Thymus (tissue), 14 donors: ENCODE measurements at places on chromosomes 7 and 10.

DNA sequence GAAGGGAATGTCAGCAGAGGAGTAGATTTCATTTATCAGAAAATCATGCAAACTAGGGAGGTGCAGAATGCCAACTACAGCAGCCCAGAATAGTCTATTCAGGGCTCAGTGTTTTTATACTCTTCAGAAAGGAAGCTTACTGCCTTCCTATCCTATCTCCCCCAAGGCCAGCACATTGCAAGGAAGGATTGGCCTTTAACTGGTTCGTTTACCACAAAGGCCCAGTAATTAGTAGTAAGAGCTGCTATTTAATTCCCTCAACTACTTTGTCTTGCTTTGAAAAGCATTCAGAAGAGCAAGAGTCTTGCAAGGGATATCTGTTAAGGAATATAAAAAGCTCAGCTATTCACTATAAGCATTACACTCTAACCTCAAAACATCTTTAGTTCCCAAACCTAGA, 86.4 kb upstream of the RNF148 start:
- no peak for DNase-seq

DNA sequence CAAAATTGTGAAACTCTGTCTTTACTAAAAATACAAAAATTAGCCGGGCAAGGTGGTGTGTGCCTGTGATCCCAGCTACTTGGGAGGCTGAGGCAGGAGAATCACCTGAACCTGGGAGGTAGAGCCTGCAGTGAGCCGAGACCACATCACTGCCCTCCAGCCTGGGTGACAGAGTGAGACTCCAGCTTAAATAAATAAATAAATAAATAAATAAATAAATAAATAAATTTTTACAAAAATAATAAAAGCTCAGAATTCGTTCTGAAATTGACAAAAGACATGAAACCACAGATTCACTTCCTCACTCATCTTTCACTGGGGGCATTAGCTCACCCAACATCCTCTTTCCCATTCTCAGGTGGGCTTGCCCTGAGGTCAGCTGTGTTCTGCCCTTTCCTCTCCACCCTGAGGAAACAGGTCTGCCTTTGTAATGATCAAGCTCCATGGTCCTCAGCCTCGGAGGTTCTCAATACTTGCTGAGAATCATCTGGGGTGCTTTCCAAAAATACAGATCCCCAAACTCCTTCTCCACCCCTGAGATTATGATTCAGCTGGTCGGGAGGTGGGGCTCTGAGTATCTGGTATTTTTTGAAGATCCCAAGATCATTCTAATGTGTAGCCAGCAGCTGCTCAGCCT, 29.2 kb upstream of the APBB1IP start:
- DNase-seq, result no peak

DNA sequence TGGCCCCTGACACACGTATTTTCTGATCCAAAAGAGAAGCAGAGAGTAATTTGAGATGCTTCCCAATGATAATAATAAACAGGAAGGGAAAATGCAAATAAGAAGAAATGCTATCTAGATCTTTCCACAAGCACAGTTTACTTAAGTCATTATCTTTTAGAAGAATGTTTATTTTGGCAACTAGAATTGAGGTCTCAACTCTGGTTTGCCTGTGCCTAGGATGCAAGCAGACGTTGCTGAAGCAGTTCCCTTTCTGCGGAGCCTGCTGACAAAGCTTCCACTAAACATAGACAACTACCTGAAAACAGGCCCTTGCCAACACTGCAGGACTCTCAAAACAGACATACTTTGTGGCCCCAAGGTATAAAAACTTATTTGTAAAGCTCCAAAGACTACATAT, 315.8 kb upstream of the POM121L12 start:
- DNase-seq, result no peak

- no peak for DNase-seq
These were observed 24.9 kb downstream of the SFR1 start for GRCh38 chr10:104146882-104147281.

- no peak for DNase-seq
These were observed 6.0 kb upstream of the ZRANB1 start for GRCh38 chr10:124935946-124936345.

DNA sequence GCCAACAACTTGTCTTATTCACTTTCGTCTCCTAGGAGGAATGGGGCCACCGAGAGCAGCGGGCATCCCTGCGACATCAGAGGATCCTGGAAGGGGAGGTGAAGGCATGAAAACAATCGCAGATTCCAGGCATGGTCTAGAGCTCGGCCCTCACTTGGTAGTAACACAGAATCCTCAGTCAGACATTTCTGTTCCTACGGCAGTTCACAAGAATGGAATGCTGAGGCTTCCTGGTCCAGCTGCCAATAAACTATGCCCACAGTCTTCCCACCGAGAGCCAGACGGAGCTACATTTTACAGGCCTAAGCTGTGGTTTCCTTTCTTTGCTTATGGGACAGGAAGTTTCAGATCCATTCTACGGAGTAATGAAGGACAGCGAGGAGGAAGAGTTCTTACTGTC, 75.8 kb downstream of the OR13A1 start:
- no peak for DNase-seq

- DNase-seq, result no peak
These were observed 47.8 kb downstream of the CXCL12 start for GRCh38 chr10:44337081-44337480.

DNA sequence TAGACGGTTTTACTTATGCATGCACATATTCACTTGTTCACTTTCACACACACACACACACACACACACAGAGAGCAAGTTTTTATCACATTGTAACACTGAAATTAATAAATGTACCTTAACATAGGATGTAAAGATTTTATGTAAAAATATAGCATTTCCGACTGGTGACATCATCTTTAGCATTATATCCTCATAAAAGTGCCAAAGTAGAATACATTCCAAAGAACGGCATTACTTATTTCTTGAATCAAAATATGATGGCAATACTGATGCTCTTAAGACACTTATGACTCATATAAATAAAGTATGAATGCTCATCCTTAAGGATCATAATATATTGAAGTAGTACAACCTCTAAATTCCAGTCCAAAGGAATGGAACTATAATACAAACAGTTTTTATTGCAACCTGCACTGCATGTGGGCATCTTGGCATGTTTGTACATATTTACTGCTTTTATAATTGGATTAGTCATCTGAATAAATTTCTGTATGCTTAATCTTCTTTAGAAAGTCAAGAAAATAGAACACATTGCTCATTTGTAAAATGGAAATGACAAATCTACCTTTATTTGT, 290.0 kb upstream of the SEMA3A start:
- DNase-seq, result no peak

GRCh38 chr10:33165911-33166310, 168.6 kb downstream of the NRP1 start:
- DNase-seq, result no peak

GRCh38 chr10:14612873-14613587, 161.7 kb downstream of the FAM107B start:
- DNase-seq, result no peak

GRCh38 chr7:33998476-33998875, 93.1 kb downstream of the BMPER start:
- DNase-seq, result no peak

DNA sequence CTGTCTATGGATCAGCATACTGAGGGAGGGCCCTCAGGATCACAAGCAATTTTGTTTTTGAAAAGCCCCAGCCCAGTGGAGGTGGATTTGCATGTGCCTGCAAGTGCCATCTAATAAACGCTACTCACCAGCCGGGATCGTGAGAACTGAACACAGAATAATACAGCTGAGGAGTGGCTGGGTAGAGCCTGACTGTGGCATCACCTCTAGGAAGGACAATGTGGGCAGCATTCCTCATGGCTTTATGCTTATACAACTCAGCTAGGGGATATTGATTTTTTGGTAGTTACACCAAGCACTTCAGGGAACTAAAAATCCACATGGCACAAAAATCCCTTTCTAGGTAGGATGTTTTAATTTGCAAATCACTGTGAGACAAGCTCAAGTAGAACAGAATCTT, 72.7 kb upstream of the PALS2 start:
- no peak for DNase-seq

- DNase-seq, result peak; percentile 59
These were observed 34.0 kb upstream of the EBLN1 start for GRCh38 chr10:22251751-22252223.

- DNase-seq, result no peak
These were observed 176.5 kb downstream of the SUGCT start for GRCh38 chr7:40311307-40311706.

DNA sequence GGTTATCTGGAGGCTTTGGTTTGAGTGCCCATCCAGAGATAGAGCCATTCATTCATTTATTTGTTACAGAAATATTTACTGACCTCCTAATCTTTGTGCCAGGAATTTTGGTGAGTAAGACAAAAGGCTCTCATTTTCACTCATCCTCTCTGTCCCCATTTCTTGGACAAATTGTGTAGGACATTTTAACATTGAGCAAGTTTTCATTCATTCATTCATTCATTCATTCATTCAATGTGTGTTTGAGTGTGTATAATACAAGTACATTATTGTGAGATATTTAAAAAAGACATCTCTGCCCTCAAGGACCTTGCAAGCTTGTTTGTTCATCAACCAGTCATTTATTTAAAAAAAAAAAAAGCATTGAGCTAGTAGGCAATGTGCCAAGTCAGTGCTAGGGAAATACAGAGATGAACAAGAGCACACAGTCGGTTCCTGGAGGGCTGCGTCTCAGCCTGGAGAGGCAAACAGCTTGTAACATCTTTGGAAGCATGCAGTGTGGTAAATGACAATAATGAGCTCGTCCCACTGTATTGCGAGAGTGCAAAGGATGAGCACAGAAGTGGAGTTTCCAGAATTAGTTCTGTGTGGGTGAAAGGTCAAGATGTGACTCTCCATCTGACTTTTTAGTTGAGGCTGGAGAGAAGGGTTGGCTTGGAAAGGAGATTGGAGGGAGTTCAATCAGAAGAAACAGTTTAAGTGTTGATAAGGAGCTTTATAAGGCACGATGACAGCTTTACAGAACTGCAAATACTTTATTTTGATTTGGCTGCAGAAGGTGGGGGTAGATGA, 50.5 kb upstream of the HBP1 start:
- no peak for DNase-seq

GRCh38 chr7:76225379-76225778, 23.7 kb downstream of the SRRM3 start:
- DNase-seq, result peak; percentile 41

DNA sequence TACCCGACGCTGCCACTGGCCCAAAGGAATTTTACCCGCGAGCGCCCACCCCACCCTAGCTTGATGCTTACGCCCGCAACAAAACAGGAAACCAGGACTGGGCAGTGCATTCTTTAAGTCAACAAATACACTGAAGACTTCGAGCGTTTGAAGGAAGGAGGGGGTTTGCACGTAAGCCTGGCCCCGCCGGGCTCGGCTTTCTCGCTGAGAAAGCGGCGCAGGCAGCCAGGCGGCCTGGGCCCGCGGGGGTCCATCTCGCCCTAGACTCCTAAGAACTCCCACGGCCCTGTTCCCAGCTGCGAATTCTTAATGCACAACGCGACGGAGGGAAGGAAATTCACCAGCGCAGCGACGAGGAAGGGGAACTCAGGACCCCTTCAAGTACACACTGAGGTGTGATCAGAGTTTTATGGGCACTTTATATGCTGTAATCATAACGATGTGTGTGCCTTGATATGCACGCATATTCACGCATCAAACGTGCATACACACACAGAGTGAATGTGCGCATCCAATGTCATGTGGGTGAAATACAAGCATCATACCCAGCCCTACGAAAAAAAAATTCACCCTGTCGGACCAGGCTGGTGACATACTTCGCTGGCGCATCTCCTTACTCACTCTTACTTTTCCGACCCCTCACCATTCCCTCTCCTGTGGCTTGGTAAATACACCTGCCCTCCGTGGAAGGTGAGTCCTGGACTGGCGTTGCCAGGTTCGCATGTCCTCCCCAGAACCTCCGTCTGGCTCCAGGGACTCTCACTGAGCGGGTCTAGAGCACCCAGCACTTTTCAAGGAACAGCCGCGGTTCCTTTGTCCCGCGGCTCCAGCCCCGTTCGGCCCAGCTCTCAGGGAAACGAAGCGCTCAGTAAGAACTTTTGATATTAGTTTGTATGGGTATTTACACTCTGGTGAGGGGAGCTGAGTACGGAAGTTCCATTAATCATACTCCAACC, 5.7 kb upstream of the HOXA13 start:
- no peak for DNase-seq
